Muscle of back (tissue), 13 donors: ENCODE measurements at places on chromosomes 2 and 18.

- DNase-seq: no peak
These were observed 24.7 kb downstream of the RAPH1 start for GRCh38 chr2:203510256-203510940.

GRCh38 chr18:48351216-48352050 is 57.8 kb downstream of the ZBTB7C start:
- DNase-seq: no peak

GRCh38 chr2:207777124-207777523 is 7.4 kb upstream of the FZD5 start:
- DNase-seq: no peak

DNA sequence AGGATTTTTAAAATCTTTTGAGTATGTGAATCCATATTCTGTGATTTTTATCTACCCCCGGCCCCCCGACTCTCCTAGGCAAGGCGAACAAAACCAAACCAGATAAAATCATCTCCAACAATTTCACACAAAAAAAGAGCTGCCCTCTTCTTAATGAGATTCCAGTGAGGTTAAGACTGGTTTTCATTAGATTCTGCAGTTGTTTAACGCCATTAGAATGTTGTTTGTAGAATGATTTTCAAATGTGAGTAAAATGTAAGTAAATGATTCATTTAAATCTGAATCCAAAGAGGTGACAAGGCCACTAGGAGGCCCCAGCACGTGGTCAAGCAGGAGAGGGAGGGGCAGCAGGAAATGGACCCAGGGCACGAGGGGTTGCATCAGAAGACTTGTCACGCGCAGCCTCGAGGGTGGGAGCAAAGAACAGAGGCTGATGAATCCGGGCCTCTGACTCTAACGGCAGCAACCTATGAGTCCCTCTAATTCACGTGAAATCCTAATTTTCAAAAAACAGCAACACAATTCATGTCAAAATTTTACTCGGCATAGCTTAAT is 24.3 kb upstream of the KLHL29 start:
- DNase-seq: no peak

DNA sequence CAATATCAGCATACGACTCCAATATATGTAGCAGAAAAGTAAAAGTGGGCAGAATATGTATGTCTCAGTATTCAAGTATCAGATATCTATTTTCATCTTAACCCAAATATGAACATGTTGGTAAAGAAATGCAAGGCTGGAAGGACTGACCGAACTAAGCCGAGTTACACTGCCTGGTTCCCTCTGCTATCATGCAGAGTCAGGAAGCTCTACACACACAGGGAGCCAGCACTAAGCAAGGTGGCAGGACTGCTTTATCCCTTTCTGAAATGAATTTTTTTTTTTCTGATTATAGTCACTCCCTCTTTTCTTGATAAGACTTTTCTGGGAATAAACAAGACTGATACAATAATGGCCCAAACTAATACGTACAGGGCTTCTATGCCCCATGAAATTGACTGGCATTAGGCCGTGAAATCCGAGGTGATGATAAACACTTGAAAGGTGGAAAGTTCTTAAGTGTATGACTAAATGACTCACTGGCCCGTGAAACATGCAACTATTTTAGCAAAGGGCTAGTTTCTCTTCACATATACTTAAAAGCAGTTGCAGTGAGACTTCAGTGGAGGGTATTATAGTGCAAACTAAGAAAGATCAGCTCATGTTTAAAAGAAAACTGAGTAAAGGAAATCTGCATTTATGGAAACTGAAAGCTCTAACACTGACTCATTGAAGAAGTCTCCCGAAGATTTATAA is 14.9 kb downstream of the DPP4 start:
- DNase-seq: no peak
